ENCODE measurements at places on chromosomes 7 and 10. TPM values are rescaled to one million over a fixed set of nuclear protein-coding genes. Genes with fewer than 3 reads are reported as not detected.
A peak's percentile ranks its signal among the peaks of the same experiment; 100 is the strongest.

The OR9A4 gene
- total RNA-seq: 0.20 TPM

The TMEM213 gene
- not detected for total RNA-seq

The CUZD1 gene
- 0.94 TPM for total RNA-seq

The LGI1 gene
- total RNA-seq: 0.68 TPM

The SUN3 gene
- total RNA-seq: not detected

The KLF14 gene
- total RNA-seq: 0.31 TPM

- H3K27me3 ChIP-seq: no peaks in the 10 kb centered on the region
- no peaks in the 10 kb centered on the region for H3K4me1 ChIP-seq
- peak overlapping the region; percentile 65 for H3K4me3 ChIP-seq
- peak; percentile 23 for DNase-seq
- peak overlapping the region; percentile 86 for H3K27ac ChIP-seq
These were observed 1.0 kb downstream of the GNB2 start for GRCh38 chr7:100674411-100675104.

GRCh38 chr10:76398043-76398710 lies 966.8 kb downstream of the LRMDA start:
- H3K27ac ChIP-seq: no peak overlapping the region
- H3K4me1 ChIP-seq: no peaks in the 10 kb centered on the region
- H3K27me3 ChIP-seq: no peaks in the 10 kb centered on the region
- DNase-seq: no peak
- no peaks in the 10 kb centered on the region for H3K36me3 ChIP-seq
- no peak overlapping the region for H3K4me3 ChIP-seq

DNA sequence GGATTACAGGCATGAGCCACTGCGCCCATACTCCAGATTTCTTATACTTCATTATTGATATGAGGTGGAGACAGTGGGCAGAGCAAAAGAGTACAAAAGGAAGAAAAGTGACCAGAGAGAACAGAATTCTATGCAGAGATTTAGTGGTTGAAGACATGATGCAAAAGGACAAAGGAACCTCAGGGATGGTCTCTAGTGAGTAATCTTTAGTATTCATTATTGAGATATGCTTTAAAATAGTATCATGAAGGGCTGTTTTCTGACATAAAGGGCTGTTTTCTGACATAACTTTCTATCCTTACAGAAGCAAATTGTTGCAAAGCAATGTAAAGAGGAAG lies 81.2 kb upstream of the OIT3 start:
- no peak overlapping the region for H3K4me3 ChIP-seq
- no peak overlapping the region for H3K27ac ChIP-seq

DNA sequence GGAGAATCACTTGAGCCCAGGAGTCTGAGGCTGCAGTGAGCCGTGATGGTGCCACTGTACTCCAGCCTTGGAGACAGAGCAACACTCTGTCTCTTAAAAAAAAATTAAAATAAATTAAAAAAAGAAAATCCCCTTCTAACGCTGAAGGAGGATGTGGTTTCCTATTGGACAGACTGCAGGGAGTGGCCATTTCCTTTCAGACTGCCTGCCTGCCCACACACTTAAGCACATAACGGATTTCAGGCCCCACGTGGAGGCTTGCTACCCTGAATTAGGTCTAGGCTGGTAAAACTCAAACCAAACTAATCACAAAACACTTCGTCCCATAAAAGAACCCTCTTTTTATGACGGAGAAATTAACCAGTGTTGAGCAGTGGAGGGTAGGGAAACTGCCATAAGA lies 34.0 kb downstream of the GATA3 start:
- DNase-seq: no peak
- H3K36me3 ChIP-seq: no peaks in the 10 kb centered on the region
- H3K27ac ChIP-seq: no peak overlapping the region
- H3K4me3 ChIP-seq: no peak overlapping the region

- DNase-seq: no peak
- no peak overlapping the region for H3K27ac ChIP-seq
- H3K4me1 ChIP-seq: no peaks in the 10 kb centered on the region
- H3K4me3 ChIP-seq: no peak overlapping the region
- H3K27me3 ChIP-seq: no peaks in the 10 kb centered on the region
These were observed 1124.4 kb downstream of the NXPH1 start for GRCh38 chr7:9557853-9558252.

DNA sequence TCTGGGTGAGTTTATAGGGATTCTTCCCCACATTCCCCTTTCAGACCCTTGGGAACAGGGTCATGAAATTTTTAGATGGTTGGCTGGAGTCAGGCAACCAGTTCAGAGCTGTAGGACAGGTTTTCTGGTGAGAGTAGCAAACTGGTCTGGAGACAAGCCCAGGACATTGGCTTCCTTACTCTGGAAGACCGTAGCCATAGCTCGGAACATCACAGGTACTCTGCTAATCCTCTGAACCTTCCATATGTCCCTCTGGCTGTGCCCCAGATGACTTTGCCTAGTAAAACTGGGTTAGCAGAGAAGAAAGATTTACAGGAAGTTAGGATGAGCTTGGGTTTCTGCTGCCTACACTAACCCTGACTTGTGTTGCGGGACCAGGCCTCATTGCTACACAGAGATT lies 104.5 kb upstream of the MKLN1 start:
- no peak overlapping the region for H3K4me3 ChIP-seq
- no peaks in the 10 kb centered on the region for H3K36me3 ChIP-seq
- no peak for DNase-seq
- no peaks in the 10 kb centered on the region for H3K27me3 ChIP-seq
- no peak overlapping the region for H3K27ac ChIP-seq

DNA sequence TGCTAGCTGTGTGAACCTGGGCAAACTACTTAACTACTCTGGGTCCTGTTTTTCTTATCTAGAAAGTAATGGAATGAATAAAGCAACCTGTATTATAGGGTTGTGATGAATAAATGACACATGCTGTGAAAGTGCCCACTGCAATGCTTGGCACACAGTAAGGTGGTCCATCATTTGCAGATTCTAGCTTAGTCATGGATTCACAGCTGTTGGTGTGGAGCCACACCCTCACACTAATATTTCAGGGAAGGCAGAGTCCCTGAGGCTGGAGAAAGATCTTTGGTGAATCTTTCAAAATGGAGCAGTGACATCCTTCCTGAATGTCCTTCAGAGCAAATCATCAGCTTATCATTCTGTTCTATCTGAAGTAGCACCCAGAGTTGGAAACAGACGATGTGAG lies 60.6 kb downstream of the A1CF start:
- no peaks in the 10 kb centered on the region for H3K36me3 ChIP-seq
- H3K4me3 ChIP-seq: no peak overlapping the region
- no peaks in the 10 kb centered on the region for H3K4me1 ChIP-seq
- H3K27ac ChIP-seq: no peak overlapping the region
- no peaks in the 10 kb centered on the region for H3K27me3 ChIP-seq

DNA sequence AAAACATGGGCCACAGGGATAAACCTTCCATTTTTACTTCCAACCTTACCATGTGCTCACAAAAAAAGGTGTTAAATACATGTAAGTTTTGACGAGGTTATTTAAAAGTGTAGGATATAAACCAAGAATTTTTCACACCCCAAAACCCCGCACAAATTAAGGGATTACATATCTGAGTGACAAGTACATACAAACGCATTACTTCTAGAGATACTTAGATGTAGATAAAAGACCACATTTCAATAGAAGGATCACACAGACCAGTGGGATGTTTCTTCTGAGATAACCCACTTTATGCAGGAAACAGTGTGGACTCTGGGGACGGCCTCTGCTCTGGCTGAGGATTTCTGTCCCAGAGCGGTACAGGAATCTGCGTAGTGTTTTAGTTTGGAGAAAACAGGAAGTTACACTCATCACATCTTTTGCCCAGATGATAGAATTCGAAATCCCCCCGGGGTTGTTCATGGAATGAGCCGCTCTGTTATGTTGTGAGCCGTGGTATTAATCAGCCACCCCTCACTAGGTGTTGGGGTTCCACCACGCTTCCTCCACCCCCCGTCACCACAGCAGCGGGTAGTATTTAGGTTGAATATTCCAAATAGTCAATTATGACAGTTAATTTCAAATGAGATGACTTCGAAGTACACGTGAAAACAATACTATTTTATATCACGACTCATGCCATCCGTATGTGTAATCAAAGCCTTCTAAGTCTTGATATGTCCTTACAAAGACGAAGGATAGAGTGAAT lies 1.3 kb upstream of the CUL1 start:
- peak; percentile 55 for DNase-seq
- H3K36me3 ChIP-seq: no peaks in the 10 kb centered on the region
- H3K27me3 ChIP-seq: no peaks in the 10 kb centered on the region
- H3K27ac ChIP-seq: no peak overlapping the region
- H3K4me3 ChIP-seq: no peak overlapping the region

DNA sequence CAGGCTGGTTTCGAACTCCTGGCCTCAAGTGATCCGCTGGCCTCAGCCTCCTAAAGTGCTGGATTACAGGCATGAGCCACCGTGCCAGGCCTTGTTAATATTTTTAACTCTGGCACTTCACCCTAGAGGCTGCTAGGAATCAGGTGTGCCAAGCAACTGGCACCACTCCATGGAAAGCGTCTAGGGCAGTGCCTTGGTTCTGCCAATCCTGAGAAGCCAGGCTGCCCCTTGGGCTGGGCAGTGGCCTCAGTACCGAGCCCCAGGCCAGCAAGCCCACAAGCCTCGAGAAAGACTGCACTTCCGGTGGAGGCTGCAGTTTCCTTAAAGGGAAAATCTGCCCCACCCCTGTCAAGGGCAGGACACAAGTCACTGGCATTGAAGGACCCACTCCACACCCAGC lies 11.3 kb downstream of the ALKBH4 start:
- H3K4me1 ChIP-seq: no peaks in the 10 kb centered on the region
- peaks cover 16% of the 10 kb centered on the region for H3K36me3 ChIP-seq
- H3K27me3 ChIP-seq: no peaks in the 10 kb centered on the region
- no peak overlapping the region for H3K27ac ChIP-seq
- H3K4me3 ChIP-seq: no peak overlapping the region

All from lung (tissue), 17 donors.